Calu3 (cell line): ENCODE measurements at places on chromosomes 1 and 21. TPM values are rescaled to one million over a fixed set of nuclear protein-coding genes. Genes with fewer than 3 reads are reported as not detected.

GRCh38 chr1:207885129-207886032, 25.5 kb downstream of the CD34 start:
- H3K4me1 ChIP-seq, result peaks cover 34% of the 10 kb centered on the region
- H3K27ac ChIP-seq, result no peak overlapping the region
- peaks cover 11% of the 10 kb centered on the region for H3K27me3 ChIP-seq
- no peaks in the 10 kb centered on the region for H3K36me3 ChIP-seq
- H3K4me3 ChIP-seq, result no peak overlapping the region

GRCh38 chr1:3607703-3608065, 3.6 kb downstream of the MEGF6 start:
- DNase-seq, result no peak
- no peaks in the 10 kb centered on the region for H3K4me1 ChIP-seq
- no peaks in the 10 kb centered on the region for H3K27me3 ChIP-seq
- H3K36me3 ChIP-seq, result peaks cover 13% of the 10 kb centered on the region
- no peak overlapping the region for H3K27ac ChIP-seq
- no peak overlapping the region for H3K4me3 ChIP-seq

- H3K4me3 ChIP-seq, result no peak overlapping the region
- peaks cover 51% of the 10 kb centered on the region for H3K27me3 ChIP-seq
- no peak overlapping the region for H3K27ac ChIP-seq
- H3K4me1 ChIP-seq, result peaks cover 16% of the 10 kb centered on the region
- no peak for DNase-seq
Observed at GRCh38 chr1:3674100-3675094, 22.1 kb downstream of the TP73 start.

DNA sequence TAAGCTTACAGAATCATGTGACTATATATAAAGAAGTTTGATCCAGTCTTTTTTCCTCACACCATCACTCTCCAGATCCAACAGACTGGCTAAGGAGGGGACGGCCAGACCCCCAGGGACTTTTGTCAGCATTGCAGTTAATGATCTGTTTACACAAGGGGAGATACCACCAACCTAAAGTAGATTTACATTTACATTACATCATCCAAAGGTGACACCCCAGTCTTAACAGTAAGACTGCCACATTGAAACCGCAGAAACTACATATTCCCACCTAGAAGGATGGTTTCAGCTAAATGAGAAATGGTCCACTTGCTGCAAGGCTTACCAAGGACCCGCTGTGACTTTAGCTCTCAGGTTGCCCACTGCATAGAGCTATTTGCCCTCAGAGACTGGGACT, 3.4 kb downstream of the RCAN1 start:
- H3K27ac ChIP-seq, result no peak overlapping the region
- peaks cover 16% of the 10 kb centered on the region for H3K27me3 ChIP-seq
- DNase-seq, result no peak
- no peaks in the 10 kb centered on the region for H3K4me1 ChIP-seq

DNA sequence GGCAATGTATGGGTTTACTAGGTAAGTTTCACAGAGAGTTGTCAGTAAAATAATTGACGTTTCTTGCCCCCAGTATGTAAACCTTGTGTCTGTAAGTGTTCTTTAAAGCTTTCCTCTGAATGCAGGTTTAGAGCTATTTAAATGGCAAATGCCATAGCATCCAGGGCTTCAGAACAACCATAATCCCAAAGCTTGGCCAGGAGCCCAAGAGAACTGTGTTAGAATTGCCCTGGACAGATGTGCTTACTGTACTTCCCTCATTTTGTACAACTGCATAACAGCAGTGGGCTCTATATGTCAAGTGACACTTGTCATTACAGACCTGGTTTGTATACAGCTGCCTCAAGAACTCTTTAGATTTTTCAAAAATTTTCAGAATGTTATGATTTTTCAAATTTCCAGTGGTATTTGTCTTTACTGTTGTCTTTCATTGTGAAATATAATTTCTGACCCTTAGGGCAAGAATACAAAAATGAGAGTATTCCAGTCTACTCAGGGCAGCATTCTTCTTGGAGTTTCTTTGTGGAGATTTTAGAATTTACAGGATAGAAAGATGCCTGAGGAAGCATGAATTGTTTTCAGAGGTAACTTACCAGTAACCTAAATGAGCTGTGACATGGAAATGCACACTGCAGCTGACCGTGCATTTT, 136.9 kb upstream of the L1TD1 start:
- H3K4me1 ChIP-seq, result no peaks in the 10 kb centered on the region
- no peaks in the 10 kb centered on the region for H3K27me3 ChIP-seq
- no peak overlapping the region for H3K4me3 ChIP-seq
- H3K36me3 ChIP-seq, result peaks cover 3% of the 10 kb centered on the region
- no peak overlapping the region for H3K27ac ChIP-seq
- no peak for DNase-seq

- peaks cover 20% of the 10 kb centered on the region for H3K4me1 ChIP-seq
- peaks cover 78% of the 10 kb centered on the region for H3K36me3 ChIP-seq
- H3K4me3 ChIP-seq, result peak overlapping the region; percentile 94
- no peaks in the 10 kb centered on the region for H3K27me3 ChIP-seq
- no peak for DNase-seq
Observed at GRCh38 chr1:87330057-87330884, 1.6 kb downstream of the LMO4 start.

DNA sequence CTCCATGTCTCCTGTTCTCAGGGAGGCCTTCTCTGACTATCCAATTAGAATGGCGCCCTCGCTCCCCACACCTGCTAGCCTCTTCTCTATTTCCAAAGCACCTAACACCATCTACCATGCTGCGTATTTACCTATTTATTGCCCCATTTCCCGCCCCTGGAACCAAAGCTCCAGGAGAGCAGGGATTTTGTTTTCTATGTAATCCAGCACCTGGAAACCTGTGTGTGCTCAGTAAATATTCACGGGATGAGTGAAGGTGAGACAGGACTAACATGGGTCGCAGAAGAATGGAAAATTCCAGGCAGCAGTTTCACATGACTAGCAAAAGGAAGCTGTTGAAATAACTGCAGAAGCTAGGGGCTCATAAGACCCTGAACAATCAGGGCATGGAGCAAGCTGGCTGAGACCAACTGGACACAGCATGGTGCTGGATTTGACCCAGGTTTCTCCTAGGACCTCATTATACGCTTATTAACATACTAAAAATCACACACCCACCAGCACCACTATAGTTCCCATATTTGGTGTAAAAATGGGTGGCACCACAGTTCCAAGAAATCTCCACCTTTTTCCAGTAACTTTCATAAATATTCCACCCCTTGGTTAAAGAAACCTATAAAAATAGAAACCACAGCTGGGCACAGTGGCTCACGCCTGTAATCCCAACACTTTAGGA, 15.1 kb upstream of the TENT5B start:
- no peaks in the 10 kb centered on the region for H3K36me3 ChIP-seq
- H3K4me1 ChIP-seq, result no peaks in the 10 kb centered on the region
- no peak for DNase-seq

GRCh38 chr1:64624218-64624713, 120.6 kb upstream of the RAVER2 start:
- no peak for DNase-seq
- no peaks in the 10 kb centered on the region for H3K36me3 ChIP-seq
- H3K4me1 ChIP-seq, result no peaks in the 10 kb centered on the region
- no peaks in the 10 kb centered on the region for H3K27me3 ChIP-seq

DNA sequence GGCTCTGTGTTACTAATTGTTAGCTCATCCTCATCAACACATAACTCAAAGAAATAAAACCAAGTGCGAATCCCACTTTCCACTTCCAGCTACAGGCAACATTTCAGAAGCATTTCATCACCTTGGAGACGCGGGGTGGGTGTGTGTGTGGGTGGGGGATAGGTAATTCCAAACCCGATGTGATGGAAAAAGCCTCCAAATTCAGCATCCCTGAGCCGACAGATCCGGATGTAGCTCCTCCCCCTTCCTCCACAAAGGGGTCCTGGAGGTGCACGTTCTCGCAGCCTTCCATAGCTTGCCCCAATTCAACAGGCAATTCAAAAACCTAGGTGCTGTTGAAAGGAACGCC, 486 bp downstream of the HSPA13 start:
- H3K27me3 ChIP-seq, result no peaks in the 10 kb centered on the region
- DNase-seq, result peak; percentile 3
- peaks cover 31% of the 10 kb centered on the region for H3K36me3 ChIP-seq
- H3K4me3 ChIP-seq, result peak overlapping the region; percentile 97

DNA sequence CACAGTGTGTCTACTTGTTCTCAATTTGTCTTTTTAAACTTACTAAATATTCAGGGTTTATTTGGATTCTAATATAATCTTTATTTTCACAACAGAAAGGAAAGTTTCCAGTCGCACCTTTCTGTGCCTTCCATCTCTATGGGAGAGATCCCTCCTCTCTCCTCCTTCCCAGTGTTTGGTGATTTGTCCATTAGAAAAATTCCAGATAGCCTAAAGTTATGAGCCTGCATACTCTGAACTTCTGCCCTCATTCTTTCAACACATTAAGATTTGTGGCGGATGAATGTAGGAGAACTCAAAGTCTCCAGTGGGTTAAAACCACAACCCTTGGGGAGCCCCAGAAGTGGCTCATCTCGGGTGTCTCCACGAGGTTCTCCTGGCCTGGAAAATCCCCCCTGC, 3.6 kb downstream of the NHLH2 start:
- H3K27ac ChIP-seq, result no peak overlapping the region
- H3K4me1 ChIP-seq, result no peaks in the 10 kb centered on the region
- H3K27me3 ChIP-seq, result peaks cover 55% of the 10 kb centered on the region
- peaks cover 6% of the 10 kb centered on the region for H3K36me3 ChIP-seq
- DNase-seq, result no peak

DNA sequence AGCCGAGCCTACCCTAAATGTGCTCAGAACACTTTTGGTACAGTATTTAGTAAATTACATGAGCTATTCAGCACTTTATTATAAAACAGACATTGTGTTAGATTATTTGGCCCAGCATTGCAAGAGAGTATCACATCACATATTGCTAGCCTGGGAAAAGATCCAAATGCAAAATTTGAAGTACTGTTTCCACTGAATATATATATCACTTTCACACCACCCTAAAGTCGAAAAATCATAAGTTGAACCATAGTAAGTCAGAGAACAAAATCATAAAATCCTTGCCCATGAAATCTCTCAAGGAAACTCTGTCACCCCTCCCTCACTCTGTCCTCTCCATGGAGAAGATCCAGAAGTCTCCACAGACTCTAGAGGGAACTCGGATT, 33.1 kb downstream of the RGS8 start:
- no peak for DNase-seq
- no peaks in the 10 kb centered on the region for H3K4me1 ChIP-seq
- no peaks in the 10 kb centered on the region for H3K36me3 ChIP-seq
- peaks cover 5% of the 10 kb centered on the region for H3K27me3 ChIP-seq
- H3K27ac ChIP-seq, result no peak overlapping the region

GRCh38 chr1:65998763-65999583, 206.3 kb downstream of the PDE4B start:
- no peak overlapping the region for H3K4me3 ChIP-seq
- peaks cover 7% of the 10 kb centered on the region for H3K4me1 ChIP-seq
- no peaks in the 10 kb centered on the region for H3K27me3 ChIP-seq
- no peak overlapping the region for H3K27ac ChIP-seq

DNA sequence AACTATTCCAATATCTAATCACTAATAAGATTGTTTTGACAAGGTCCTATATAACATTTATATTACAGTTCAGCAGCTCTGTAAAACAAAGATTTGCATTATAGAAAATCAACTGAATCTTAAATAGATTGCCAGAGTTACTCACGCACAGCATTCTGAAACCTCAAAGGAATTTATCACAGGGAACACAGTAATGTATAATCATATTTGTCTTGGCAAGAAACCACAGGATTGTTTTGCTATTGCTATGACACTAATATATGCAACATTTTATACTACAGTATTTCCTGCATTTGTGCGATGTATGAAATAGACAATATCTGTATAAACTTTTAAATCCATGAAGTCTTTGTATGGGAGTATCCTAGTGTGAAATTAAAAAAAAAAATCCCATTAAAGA, 101.4 kb downstream of the PLPPR5 start:
- H3K4me1 ChIP-seq, result peaks cover 9% of the 10 kb centered on the region
- H3K27ac ChIP-seq, result peak overlapping the region; percentile 60
- H3K4me3 ChIP-seq, result no peak overlapping the region
- no peaks in the 10 kb centered on the region for H3K36me3 ChIP-seq
- DNase-seq, result no peak

- no peak overlapping the region for H3K27ac ChIP-seq
- H3K4me3 ChIP-seq, result no peak overlapping the region
- DNase-seq, result no peak
- H3K27me3 ChIP-seq, result no peaks in the 10 kb centered on the region
- no peaks in the 10 kb centered on the region for H3K36me3 ChIP-seq
Observed at GRCh38 chr1:240107058-240107684, 15.5 kb downstream of the FMN2 start.

GRCh38 chr21:20627594-20627993, 370.6 kb upstream of the NCAM2 start:
- no peak overlapping the region for H3K27ac ChIP-seq
- H3K36me3 ChIP-seq, result no peaks in the 10 kb centered on the region
- H3K4me3 ChIP-seq, result no peak overlapping the region
- no peaks in the 10 kb centered on the region for H3K27me3 ChIP-seq
- H3K4me1 ChIP-seq, result no peaks in the 10 kb centered on the region

- H3K36me3 ChIP-seq, result peaks cover 42% of the 10 kb centered on the region
- H3K27ac ChIP-seq, result peak overlapping the region; percentile 20
- H3K4me1 ChIP-seq, result no peaks in the 10 kb centered on the region
Observed at GRCh38 chr1:19186001-19186400, 24.1 kb downstream of the UBR4 start.

- H3K4me3 ChIP-seq, result no peak overlapping the region
- H3K27ac ChIP-seq, result peak overlapping the region; percentile 86
- H3K27me3 ChIP-seq, result no peaks in the 10 kb centered on the region
- H3K36me3 ChIP-seq, result no peaks in the 10 kb centered on the region
- H3K4me1 ChIP-seq, result peaks cover 75% of the 10 kb centered on the region
Observed at GRCh38 chr1:51648180-51649109, 31.6 kb downstream of the OSBPL9 start.

The TMEM79 gene
- 12.8 and 12.9 TPM in 2 replicates for total RNA-seq

The RHD gene
- not detected in 2 replicates for total RNA-seq

The NEGR1 gene
- total RNA-seq, result 15.1 and 19.2 TPM in 2 replicates

The SCAMP3 gene
- 85.1 and 104 TPM in 2 replicates for total RNA-seq

The MPZ gene
- 0.37 and 0.47 TPM in 2 replicates for total RNA-seq

The IL22RA1 gene
- total RNA-seq, result 1.3 and 2.0 TPM in 2 replicates

The CD1E gene
- not detected in 2 replicates for total RNA-seq

The RWDD3 gene
- 23.3 and 25.2 TPM in 2 replicates for total RNA-seq

The SAMSN1 gene
- 0.93 and 1.5 TPM in 2 replicates for total RNA-seq

The ZNF697 gene
- 3.9 and 4.8 TPM in 2 replicates for total RNA-seq

The PHGDH gene
- 155 and 199 TPM in 2 replicates for total RNA-seq

The AGBL4 gene
- total RNA-seq, result not detected in 2 replicates

The FAM72A gene
- total RNA-seq, result 17.5 and 18.3 TPM in 2 replicates

The KRTAP24-1 gene
- total RNA-seq, result not detected in 2 replicates

The DCST2 gene
- total RNA-seq, result 1.4 and 1.5 TPM in 2 replicates

The OR2L3 gene
- not detected in 2 replicates for total RNA-seq
